ENCODE measurements at places on chromosomes 1 and 21.
A peak's percentile ranks its signal among the peaks of the same experiment; 100 is the strongest.

GRCh38 chr1:225406976-225407725, 20.7 kb downstream of the LBR start:
- DNase-seq: no peak

DNA sequence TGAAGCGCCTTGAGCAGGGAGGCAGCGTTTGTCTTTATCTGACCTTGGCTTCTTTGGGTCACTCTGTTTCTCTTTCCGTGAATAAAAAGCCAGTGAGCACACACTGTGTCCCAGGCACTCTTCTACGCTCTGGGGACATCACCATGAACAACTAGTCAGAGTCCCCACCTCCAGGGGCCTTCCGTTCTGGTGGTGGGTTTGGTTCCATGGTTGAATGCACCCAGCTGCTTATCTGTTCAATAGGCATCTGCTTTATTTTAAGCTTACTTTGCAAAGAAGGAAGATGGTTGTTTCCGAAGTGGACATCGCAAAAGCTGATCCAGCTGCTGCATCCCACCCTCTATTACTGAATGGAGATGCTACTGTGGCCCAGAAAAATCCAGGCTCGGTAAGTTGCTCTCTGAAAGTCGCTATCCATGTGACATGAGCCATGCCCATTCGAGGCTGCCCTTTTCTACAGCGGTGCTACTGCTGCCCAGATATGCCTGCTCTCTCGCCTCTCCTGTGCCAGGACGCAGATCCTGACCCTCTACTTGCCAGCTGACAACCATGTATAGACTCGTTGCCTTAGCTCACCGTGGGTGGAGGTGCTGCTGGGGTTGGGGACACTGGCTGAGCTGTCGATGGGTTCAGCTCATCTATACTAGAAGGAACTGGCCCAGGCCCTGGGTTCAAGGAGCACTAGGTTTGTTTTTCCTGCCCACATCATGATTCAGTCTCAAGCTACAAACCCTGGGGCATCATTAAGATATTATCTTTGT, 5.9 kb downstream of the MX1 start:
- no peak for DNase-seq

- DNase-seq: no peak
Measured at GRCh38 chr1:40318970-40319621, 2.0 kb upstream of the COL9A2 start.

DNA sequence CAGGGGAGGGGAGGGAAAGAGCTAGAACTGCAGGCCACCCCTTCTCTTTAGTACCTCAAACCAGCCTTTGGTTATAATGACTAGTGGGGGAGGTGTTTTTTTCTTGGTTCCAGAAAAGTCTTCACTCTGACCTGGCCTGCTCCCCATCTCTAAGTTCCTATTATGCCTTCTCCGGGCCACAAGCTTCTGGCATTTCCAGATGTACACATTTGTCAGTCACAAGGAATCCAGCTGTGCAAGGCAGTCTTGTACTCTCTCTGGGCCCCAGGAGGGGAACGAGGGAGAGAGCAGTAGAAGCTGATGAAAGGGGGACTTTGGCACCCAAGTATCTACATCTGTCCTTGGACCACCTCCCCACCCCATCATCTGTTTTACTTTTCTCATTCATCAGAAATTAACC, 2.7 kb upstream of the FALEC start:
- no peak for DNase-seq

GRCh38 chr1:58084266-58084665, 462.3 kb downstream of the OMA1 start:
- no peak for DNase-seq

GRCh38 chr1:155504207-155504606, 58.4 kb downstream of the ASH1L start:
- no peak for DNase-seq

DNA sequence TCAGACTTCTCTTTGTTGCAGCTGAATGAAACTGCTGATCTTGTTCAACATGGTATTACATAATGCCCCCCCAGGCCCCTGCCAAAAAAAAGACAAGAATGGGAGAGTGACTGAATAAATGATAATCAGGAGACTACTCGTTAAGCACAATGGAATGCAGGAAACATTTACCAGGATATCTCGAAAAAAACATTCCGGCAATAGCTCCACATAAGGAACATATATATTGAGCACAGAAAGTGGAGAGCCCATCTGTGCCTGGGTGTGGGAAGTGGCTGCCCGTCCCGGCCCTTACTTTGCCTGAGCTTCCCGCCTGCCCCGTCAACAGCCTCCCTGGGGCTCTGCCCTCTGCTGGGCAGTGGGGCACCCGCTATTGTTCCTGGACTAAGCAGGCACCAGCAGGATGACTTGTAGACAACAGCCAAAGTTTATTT, 13.3 kb downstream of the TRIM11 start:
- DNase-seq: peak; percentile 8

DNA sequence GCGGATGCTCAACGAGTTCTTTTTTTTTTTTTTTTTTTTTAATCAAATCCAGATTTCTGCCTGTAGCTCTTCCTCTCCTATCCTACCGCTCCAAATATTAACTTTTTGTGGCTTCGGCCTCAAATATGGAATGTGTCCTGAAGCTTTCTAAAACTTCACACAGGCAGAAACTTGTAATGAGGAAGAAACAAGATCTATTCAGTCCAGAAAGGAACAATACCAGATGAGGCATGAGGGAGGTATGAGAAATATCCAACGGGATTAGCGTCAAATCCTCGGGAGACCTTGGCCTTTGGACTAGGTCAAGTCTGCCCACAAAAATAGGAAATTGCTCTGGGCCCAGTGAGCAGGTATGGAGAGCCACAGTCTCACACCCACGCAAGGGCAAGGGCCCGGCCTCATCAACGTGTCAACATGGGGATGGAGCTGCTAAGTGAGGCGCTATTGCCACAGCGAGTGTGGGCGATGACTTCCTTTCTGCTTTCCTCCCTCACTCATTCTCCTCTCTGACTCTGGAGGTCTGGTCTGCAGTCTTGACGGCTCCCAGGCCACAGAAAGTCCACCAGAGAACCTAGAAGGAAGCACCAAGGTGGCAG, 66.6 kb downstream of the BCAR3 start:
- no peak for DNase-seq

DNA sequence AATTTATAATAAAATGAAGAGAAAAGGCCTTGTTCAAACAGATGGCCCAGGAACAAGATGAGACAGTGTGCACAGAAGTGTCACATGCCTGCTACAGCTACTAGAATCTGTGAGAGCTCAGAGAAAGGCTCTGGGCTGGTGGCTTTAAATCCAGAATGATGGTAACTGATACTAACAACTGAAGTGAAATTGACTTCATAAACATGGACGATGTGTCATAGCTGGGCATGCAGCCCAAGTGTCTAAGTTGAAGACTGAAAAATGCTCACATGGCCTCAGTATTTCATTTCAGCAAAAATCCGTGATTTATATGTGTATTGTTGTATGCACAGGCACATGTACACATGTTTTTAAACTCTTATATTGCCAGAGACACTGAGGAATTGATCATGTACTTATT, 208.3 kb upstream of the RUNX1 start:
- DNase-seq: peak; percentile 60

GRCh38 chr1:90357995-90358394, 359.1 kb downstream of the BARHL2 start:
- no peak for DNase-seq

GRCh38 chr1:110150330-110151174, at the start of gene SLC6A17:
Gene SLC6A17 (plus strand): TSS chr1:110150494. CDS start chr1:110166930, 16,436 bp downstream.
- no peak for DNase-seq

- DNase-seq: no peak
Measured at GRCh38 chr21:36968976-36969375, 2.5 kb upstream of the HLCS start.

All from LoVo (cell line).